ENCODE measurements at places on chromosomes 13 and 19.
A peak's percentile ranks its signal among the peaks of the same experiment; 100 is the strongest.

GRCh38 chr13:99545979-99546378, 44.7 kb downstream of the TM9SF2 start:
- no peak for DNase-seq

- DNase-seq: no peak
These were observed 1.3 kb downstream of the RHPN2 start for GRCh38 chr19:33063356-33063752.

- no peak for DNase-seq
These were observed 8.4 kb downstream of the ASF1B start for GRCh38 chr19:14127929-14128509.

- DNase-seq: no peak
These were observed 286.6 kb downstream of the LIG4 start for GRCh38 chr13:107928762-107929161.

- no peak for DNase-seq
These were observed 962 bp upstream of the IRS2 start for GRCh38 chr13:109787135-109787954.

GRCh38 chr13:102692491-102692826, 2.4 kb downstream of the METTL21C start:
- DNase-seq: no peak

GRCh38 chr13:37492741-37493514, 105.6 kb downstream of the POSTN start:
- no peak for DNase-seq

DNA sequence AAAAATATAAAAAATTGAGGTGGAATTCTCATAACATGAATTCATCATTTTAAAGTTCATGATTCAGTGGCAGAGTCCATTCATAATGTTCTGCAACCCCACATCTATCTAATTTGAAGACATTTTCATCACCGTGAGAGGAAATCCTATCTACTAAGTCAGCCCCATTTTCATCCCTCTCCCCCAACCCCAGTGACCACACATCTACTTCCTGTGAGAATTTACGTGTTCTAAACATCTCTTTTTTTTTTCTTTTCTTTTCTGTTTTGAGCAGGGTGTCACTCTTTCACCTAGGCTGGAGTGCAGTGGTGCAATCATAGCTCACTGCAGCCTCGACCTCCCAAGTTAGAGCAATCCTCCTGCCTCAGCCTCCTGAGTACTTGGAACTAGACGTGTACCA, 17.5 kb downstream of the ATCAY start:
- DNase-seq: no peak

GRCh38 chr19:4577020-4577782, 17.7 kb upstream of the SEMA6B start:
- no peak for DNase-seq

- DNase-seq: no peak
These were observed at the start of gene CEACAM16 for GRCh38 chr19:44698492-44699201. CEACAM16 (plus strand) TSS chr19:44699151; CDS start chr19:44701457, 2,306 bp downstream.

DNA sequence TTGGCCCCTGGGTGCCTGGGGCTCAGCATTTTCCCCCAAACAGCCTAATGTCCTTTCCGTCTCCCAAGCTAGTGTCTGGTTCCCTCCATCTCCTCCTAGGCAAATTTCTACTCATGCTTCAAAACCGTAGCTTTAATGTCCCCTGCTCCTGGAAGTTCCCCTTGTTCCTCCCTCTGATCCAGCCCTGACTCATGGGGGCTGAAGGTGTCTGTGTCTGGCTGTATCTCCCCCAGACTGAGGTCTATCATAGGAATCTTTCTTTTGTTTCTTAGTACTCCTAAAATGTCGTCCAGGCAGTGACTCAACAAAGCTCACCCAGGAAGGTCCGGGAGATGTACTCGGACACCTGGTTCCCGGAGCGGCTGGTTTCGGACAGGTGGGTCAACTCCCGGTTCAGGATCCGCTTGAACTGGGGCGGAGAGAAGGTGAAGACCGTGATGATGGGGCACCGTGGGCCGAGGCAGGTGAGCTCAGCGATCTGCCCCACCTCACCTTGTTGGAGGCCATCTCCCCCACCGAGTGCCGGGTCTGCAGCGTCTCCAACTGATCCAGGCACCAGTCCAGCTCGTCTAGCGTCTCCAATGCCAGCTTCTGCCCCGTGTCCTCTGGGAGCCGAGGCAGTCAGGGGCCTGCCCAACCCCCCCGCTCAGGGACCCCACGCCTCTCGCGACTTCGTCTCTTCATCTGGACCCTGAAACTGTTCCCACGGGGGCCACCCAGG, 6.2 kb downstream of the PDE4C start:
- no peak for DNase-seq

DNA sequence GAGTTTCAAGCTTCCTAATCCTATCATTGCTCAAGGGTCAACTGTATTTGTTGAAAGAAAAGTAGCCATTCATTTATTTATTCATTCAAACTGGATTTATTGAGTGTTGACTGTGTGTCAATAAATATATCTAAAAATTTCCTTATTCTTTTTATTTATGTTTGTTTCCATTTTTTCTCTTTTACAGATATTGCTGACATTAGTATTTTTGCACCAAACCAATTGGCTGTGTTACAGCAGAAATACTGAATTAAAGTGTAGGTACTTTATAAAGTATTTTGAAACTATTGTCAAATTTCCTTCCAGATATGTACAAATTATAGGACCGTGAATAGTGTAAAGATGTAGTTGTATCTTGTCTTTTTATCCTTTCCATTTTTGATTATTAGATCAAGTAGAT, 692.0 kb upstream of the SLC10A2 start:
- DNase-seq: no peak

- DNase-seq: no peak
These were observed 15.7 kb upstream of the B3GNT3 start for GRCh38 chr19:17778968-17779929.

- no peak for DNase-seq
These were observed 1.0 kb downstream of the DIRAS1 start for GRCh38 chr19:2719920-2720776.

DNA sequence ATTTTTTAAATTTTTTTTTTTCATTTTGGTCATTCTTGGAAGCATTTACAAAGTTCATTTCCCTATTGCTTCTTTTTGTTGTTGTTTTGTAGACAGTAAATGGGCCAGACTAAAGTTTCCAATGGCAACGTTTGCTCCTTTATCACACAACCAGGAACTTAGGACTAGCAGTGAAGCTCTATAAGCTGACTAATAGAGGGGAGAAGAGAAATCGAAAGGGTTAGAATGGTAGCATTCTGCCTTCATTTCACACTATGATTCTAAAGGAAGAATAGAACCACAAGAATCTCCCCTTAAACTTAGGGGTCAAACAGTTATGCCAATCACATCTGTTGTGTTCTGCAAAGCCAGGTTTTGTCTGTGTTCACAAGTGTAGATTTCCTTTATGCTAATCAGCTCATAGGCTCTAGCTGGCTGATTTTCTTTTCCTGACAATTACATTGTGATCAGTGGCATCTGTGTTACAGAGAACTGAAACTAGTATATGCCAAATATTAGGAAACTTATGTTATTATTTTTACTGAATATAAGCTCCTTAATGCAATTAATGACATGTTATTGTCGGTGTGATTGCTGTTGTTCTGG, 467.3 kb downstream of the DACH1 start:
- DNase-seq: no peak

GRCh38 chr13:84649853-84650252, 767.6 kb upstream of the SLITRK1 start:
- no peak for DNase-seq

- no peak for DNase-seq
These were observed 8.4 kb upstream of the KLK14 start for GRCh38 chr19:51091126-51091525.

DNA sequence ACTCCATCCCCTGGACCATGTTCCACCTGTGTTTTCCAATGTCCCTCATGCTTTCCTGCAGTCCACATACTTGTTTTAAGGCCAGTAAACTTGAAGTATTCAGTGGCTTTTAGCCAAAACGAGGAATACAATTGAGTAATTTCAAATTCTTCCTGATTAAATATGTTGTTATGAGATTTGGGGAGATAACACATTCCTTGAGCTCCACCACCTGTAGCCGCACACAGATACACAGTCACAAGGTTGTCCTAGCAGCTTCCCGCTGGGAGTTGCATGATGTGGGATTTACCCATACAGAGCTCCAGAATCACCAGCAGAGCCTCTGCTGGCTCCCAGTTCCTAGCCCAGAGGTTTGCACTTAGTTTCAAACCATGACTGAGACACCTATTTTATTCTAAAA, 53.6 kb upstream of the FRY start:
- no peak for DNase-seq

DNA sequence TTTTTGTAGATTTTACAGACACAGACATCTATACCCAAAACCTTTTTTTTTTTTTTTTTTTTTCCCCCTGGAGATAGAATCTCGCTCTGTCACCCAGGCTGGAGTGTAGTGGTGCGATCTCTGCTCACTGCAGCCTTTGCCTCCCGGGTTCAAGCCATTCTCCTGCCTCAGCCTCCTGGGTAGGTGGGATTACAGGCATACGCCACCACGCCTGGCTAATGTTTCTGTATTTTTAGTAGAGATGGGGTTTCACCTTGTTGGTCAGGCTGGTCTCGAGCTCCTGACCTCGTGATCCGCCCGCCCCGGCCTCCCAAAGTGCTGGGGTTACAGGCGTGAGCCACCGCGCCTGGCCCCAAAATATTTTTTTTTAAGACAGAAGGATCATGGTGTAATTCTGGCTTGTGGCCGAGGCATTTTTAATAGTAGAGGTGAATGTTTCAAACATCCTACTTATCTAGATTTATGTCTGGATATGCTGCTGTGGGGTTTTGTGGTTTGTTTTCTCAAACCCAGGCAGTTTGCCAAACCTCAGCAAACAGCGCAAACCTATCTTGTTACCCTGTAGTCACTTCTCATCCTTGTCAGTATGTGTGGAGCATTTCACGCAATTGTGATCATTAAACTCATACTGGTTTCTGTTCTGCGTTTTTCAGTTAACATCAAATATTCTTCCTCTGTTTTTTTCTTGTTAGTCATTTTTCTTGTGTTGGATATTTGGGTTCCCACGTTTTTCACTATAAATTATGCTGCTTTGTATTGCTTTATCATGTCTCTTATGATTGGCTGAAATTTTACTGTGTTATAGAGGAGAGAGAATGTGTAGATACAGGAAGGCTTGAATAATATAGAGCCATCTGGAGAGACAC, 36.2 kb upstream of the GARRE1 start:
- peak; percentile 30 for DNase-seq

- DNase-seq: no peak
These were observed 51.0 kb upstream of the MBNL2 start for GRCh38 chr13:97171136-97171535.

DNA sequence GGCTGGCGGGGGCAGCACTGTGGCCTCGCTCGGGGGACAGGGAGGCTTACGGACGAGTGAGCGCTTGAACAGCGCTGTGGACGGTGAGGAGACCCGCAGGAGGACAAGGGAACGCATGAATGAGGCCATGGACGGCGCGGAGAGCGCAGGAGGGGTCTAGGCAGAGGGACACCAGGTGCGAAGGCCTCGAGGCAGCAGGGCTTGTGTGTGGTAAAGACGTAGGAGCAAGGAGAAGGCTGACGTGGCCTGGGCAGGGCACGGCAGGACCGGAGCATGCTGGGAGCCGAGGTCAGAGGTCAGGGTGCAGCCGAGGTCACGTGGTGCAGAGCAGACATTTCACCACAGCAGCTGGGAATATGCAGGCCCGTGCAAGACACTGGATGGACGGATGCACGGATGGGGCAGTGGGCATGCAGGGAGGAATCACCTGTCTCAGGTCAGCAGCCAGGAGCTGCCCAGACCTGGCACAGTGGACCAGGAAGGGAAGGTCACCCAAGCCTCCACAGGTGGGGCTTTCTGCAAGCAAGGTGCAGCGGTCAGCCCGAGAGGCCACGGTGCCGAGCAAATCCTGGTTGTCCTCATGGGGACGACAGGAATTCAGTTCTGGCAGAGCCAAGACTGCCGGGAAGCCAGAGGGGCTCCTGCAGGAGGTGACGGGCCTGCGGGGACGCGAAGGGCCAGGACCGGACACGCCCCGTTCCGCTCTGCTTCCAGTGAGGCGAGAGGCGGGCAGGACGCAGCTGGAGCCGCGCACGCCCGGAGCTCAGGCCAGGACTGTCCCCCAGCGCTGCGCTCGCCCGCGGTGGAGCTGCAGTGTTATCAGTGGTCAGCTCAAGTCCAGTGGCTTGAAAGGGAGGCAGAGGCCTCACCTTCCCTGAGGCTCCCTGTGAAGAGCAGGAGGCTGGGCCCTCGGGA, 72.2 kb downstream of the RASA3 start:
- DNase-seq: no peak

- DNase-seq: peak; percentile 15
These were observed at the start of gene SLC25A23 for GRCh38 chr19:6459262-6460098. SLC25A23 (minus strand) TSS chr19:6459792; CDS start chr19:6459628, 164 bp downstream.

DNA sequence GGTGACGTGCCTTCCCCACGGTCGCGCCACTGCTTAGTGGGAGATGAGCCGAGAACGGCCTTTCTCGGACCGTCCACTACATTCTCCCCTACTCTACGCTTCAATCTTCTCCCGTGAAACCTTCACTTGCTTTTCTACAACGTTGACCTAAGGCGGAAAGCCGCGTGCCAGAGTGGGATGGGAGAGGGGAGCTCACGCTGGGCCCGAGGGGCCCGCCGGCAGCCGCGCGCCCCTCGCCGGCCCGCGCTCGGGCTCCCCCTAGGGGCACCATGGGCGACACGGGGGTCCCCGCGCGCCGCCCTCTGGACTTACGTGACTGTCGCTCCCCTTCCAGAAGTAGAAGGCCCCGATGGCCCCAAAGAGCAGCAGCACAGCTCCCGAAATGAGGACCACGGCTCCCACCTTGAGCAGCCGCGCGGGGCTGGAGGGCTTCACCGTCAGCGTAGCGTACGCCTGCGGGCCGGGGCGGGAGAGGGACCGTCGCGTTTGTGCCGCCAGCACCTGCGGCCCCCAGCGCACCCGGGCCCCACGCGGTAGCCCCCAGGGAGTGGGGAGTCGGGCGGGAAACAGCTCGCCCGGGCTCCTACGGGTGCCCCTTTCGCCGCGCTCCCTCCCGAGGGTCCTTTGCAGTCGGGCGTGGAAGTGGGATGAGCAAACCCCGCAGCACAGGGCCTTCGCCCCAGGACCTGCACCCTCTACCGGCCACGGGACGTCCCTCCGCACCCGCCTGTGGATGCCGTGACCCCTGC, 727 bp downstream of the CNMD start:
- DNase-seq: no peak
